ENCODE measurements at places on chromosomes 12 and 14. TPM values are rescaled to one million over a fixed set of nuclear protein-coding genes. Genes with fewer than 3 reads are reported as not detected.

Gene ISCU
- total RNA-seq = 94.3 TPM

Gene FGF23
- not detected for total RNA-seq

- no peak for DNase-seq
Measured at GRCh38 chr12:101110866-101111265, 99.2 kb downstream of the SLC5A8 start.

DNA sequence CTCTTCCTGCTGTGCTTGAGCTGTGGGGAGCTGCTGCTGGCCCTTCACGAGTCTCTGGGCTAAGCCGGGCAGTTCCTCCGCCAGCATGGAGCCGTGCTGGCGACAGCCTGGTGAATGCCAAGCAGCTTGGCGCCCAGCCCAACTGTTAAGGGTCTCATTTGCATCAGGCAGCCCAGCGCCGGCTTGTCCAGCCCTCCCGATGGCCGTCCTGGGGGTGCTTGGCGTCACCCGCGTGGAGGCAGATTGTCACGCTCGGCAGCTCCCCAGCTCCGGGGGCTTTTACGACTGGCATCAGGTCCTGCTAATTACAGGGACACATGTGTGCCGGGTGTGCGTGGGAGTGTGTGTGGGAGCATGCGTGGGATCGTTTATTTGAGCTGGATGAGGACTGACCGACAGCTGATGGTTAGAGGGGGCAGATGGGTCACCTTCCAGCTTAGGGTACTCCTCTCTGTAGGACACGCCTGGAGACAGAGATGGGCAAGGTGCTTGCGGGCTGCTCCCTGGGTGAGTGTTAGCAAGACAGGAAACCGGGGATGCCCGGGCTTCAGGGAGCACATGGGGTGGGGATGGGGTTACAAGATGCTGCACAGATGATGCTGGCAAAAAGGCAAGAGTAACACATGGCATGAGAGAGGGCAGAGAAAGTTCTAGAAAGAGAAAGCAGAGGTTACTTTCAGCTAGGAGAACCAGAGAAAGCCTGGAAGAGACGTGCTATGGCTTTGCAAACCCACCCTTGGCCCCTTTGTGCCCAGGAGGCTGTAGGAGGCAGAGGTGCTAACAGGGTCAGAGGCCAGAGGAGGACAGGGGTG lies 64.1 kb downstream of the KIF26A start:
- no peak for DNase-seq
